ENCODE measurements at places on chromosomes 4 and X.

GRCh38 chr4:182876427-182876826 is 40.8 kb downstream of the DCTD start:
- no peak for DNase-seq

- no peak for DNase-seq
These were observed 298.4 kb upstream of the MAOA start for GRCh38 chrX:43357741-43358140.

DNA sequence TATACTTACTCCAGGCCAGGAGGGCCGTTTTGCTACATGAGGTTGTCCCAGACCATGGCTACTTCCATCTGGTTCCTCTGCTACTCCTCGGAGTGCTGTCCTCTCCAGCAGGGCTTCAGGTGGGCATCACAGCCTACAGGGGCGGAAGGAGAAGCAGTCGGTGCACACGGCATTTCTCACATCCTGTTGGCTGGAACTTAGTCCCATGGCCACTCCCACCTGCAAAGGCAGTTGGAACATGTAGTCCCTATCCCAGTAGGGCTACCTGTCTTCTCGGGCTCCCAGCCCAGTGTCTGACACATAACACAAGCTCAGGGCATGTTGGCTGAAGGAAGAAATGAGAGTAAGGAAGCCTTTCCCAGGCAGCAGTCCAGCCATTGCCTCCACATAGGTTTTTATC is 7.7 kb upstream of the STK32B start:
- no peak for DNase-seq

DNA sequence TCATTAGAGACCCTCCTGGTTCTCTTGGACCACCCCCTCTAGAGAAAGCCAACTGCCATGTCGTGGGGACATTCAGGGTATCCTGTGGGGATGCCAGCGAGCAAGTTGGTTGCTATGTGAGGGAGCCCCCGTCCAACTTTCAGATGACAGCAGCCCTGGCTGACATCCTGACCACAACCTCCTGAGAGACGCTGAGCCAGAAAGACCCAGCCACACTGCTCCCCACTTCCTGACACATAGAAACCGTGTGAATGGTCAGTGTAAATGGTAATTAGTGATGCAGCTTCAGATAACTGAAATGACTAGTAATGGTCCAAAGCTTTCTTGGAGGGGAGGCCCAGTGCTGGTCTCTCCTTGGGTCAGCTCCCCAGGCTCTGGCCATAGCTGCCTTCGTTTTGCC is 10.8 kb downstream of the CLCN4 start:
- no peak for DNase-seq

- DNase-seq = peak; percentile 81
These were observed 5.9 kb downstream of the TIMM17B start for GRCh38 chrX:48891402-48892288.

DNA sequence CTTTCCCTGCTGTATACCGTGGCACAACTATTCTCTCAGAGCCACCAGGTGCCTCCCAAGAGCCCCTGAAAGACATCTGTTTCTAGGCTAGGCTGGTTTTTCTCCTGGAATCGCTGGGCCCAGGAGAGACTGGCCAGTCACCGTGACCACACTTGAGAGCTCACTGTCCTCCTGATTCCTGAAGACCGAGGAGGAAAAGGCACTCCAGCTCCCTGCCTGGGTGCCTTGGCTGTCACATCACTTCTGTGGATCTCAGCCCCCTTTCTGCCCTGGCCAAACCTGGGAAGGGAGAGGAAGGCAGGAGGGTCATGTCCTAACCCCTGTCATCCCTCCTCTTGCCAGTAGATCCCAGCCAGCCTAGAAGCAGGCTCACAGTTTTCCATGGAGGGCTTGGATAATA is 54.7 kb upstream of the LAS1L start:
- DNase-seq = no peak

DNA sequence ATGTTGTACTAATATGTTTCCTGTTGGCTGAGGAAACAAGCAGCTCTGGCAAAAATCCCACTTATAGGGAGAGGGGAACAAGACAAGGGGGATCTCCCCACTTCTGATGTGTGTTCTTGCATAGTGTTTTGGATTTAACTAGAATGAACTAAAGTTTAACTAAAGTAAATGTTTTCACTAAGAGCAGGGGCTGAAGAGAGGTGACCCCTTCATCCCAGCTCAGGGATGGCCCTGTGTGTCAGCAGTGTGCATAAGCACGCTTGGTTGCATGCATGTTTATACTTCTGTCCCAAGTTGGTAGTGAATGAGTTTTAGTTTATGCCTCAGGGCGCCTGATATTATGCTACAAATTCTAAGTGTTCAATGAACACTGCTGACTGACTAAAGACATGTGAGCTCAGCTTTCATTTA is 169.4 kb downstream of the MGST2 start:
- no peak for DNase-seq

- no peak for DNase-seq
These were observed 37.6 kb upstream of the TMPRSS11B start for GRCh38 chr4:68283095-68283494.

- DNase-seq = peak; percentile 24
These were observed 5.0 kb downstream of the ARFIP1 start for GRCh38 chr4:152784490-152785350.

GRCh38 chr4:94466923-94467322 is 15.2 kb downstream of the PDLIM5 start:
- no peak for DNase-seq

DNA sequence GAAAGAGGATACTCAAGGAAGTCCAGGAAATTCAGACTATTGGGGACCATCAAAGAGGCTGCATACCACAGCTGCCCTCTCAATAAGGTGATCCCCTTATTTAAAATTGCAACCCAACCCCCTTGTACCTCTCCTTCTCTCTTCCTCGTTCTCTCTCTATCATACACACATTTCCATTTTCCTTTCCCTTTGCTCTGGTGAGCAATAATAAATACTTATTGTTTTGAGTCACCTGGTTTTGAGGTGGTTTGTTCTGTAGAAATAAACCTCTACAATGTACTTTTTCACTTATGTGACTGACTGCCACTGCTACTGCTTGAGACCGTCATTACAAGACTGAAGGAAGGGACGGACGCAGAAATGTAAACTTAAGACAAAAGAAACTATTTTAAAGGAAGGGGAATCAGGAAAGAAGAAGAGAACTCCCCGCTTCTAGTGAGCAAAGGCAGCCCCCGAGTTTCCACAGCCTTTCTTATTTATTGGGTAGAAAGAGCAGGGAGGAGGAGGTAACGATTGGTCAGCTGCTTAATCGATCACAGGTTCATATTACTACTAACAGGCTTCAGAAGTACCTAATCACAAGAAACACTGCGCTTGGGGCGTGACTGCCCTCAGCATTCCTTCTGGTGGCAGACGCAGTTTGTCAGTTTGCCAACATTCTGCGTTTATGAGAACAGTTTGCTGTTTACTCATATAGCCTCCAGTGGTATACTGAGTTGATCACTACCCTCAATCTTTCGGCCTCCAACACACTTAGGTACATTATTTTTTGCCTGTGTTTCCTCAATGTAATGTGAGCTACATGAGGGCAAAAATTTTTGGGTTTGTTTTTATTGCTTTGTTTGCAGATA is 16.9 kb upstream of the TMEM165 start:
- DNase-seq = no peak

GRCh38 chr4:3388471-3389232 is 53.1 kb upstream of the HGFAC start:
- peak; percentile 65 for DNase-seq

DNA sequence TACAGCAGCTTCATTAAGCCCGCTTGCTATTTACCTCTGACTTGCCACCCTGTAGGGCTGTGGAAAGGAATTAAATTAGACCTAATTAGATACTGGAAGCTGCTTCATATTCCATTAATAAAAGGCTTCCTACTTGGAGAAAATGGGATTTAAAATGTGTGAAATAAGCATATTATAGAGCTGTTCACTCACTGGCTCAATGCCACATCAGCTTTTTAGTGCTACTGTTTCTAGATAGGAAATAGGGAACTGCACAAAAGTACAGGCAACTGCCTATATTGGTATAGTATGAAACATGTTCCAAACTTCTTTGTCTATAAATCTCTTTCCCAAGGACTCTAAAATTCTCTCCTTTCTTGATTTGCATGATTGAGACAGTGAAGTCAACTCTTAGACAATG is 407.9 kb upstream of the AADAT start:
- DNase-seq = no peak

DNA sequence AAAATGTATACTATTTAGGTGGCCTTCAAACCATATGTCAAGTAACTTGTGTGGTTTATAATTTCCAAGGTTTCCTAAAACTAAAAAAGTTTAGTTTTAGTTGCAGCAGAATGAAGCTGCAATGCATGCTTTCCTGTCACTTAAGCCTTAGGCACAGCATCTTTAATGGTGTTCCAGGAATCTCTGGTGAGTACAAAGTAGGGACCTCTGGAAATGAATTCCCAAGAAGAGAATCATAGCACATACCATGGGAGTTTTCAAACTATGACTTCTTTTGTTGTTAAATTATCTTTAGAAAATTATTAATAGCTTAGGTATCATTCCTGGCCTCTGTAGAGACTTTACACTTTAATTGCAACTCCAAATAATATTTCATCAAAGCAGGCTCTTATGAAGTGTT is 1005.9 kb upstream of the PABPC4L start:
- DNase-seq = no peak

All from astrocyte of the spinal cord (primary cell).